ENCODE measurements at places on chromosomes 4 and X. TPM values are rescaled to one million over a fixed set of nuclear protein-coding genes. Genes with fewer than 3 reads are reported as not detected.

GRCh38 chr4:153873741-153874140 is 84.9 kb upstream of the SFRP2 start:
- H3K27me3 ChIP-seq: no peaks in the 10 kb centered on the region
- DNase-seq: no peak
- H3K36me3 ChIP-seq: no peaks in the 10 kb centered on the region

The APELA gene
- total RNA-seq: not detected

The ARMCX4 gene
- total RNA-seq: 18.4 TPM

GRCh38 chr4:48602222-48602621 is 112.2 kb downstream of the ZAR1 start:
- no peak overlapping the region for H3K27ac ChIP-seq
- H3K4me1 ChIP-seq: no peaks in the 10 kb centered on the region
- H3K27me3 ChIP-seq: no peaks in the 10 kb centered on the region
- H3K36me3 ChIP-seq: peaks cover 11% of the 10 kb centered on the region

GRCh38 chrX:8684201-8684965 is 47.6 kb downstream of the ANOS1 start:
- no peak for DNase-seq
- H3K4me1 ChIP-seq: no peaks in the 10 kb centered on the region
- no peak overlapping the region for H3K27ac ChIP-seq

DNA sequence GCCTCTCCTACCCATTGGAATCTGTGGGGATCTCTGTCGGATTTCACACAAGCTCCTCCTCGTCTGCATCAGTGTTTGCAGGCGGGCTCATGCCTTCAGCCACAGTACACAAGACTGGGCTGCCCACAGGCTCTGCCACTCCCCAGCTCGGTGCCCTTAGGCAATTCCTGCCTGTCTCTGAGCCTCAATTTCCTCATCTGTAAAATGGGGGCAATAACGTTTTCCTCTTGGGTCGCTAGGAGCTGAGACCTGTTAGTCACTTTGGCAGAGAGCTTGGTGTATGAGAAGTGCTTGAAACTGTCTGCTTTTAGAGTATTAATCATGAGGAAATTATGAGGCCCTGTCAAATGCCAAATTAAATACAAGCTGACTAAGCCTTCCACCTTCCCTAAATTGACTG is 27.6 kb upstream of the MSX1 start:
- H3K27ac ChIP-seq: no peak overlapping the region
- no peak overlapping the region for H3K4me3 ChIP-seq
- H3K36me3 ChIP-seq: no peaks in the 10 kb centered on the region

DNA sequence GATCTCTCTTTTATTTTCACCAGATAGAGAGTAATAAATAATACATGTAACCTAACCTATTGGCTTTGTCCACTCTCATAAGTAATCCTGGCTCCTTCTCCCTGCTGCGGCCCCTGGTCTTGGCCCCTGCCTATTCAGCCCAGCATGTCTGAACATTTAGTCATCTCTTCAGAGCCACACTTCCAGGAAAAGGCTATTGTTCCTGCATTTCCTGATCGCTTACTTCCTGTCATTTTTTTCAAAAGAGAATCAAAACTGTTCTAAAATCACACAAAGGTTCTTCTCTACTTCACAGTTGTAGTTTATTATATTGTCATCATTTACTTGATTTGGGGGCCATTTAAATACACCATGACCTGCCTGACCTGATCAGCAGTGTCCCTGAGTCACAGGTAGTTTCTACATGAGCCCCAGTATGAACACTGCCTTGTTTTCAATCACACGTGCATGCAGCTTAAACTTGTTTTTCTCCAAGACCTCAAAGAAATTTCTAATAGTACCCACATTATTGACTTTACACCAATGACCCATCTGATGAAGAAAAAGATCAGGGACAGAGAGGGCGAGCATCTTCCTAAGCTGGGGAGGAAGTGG is 47.4 kb upstream of the KDR start:
- H3K36me3 ChIP-seq: no peaks in the 10 kb centered on the region
- no peaks in the 10 kb centered on the region for H3K4me1 ChIP-seq
- no peaks in the 10 kb centered on the region for H3K27me3 ChIP-seq
- H3K4me3 ChIP-seq: no peak overlapping the region

DNA sequence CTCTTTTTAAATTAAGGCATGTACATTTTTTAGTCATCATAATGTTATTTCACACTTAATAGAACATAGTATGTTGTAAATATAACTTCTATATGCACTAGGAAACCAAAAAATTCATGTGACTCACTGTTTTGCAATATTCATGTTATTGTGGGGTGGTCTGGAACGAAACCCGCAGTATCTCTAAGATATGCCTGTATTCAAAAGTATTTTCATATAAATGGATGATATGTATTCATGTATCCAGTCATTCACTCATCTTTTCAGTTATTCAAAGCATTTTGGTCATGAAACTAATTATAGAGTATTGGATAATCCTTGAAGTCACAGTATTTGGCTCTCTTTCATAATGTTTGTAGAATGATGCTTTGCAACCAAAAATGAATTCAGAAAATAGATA is 168.1 kb downstream of the HS6ST2 start:
- DNase-seq: no peak
- peaks cover 8% of the 10 kb centered on the region for H3K27me3 ChIP-seq
- no peaks in the 10 kb centered on the region for H3K36me3 ChIP-seq
- no peak overlapping the region for H3K27ac ChIP-seq
- no peak overlapping the region for H3K4me3 ChIP-seq

DNA sequence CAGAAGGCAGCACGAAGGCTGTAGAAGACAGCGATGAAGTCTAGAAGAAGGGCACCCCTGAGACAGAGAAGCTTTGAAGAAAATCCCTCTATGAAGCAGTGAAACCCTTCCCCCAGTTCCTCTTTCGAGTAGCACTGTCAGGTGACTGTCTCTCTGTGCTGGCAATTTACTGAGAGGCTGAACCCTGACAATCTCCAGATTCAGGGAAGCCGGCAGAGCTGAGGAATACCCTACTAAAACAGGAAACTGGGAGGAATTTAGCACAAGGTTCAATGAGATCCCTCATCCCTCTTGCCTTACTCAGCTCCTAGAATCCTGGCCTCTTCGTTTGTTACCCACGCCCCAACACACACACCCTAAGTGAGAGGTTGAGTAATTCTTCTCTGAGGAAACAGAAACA is 239.7 kb upstream of the NOCT start:
- no peaks in the 10 kb centered on the region for H3K36me3 ChIP-seq
- no peak overlapping the region for H3K4me3 ChIP-seq
- H3K4me1 ChIP-seq: no peaks in the 10 kb centered on the region
- peak; percentile 8 for DNase-seq
- no peak overlapping the region for H3K27ac ChIP-seq

DNA sequence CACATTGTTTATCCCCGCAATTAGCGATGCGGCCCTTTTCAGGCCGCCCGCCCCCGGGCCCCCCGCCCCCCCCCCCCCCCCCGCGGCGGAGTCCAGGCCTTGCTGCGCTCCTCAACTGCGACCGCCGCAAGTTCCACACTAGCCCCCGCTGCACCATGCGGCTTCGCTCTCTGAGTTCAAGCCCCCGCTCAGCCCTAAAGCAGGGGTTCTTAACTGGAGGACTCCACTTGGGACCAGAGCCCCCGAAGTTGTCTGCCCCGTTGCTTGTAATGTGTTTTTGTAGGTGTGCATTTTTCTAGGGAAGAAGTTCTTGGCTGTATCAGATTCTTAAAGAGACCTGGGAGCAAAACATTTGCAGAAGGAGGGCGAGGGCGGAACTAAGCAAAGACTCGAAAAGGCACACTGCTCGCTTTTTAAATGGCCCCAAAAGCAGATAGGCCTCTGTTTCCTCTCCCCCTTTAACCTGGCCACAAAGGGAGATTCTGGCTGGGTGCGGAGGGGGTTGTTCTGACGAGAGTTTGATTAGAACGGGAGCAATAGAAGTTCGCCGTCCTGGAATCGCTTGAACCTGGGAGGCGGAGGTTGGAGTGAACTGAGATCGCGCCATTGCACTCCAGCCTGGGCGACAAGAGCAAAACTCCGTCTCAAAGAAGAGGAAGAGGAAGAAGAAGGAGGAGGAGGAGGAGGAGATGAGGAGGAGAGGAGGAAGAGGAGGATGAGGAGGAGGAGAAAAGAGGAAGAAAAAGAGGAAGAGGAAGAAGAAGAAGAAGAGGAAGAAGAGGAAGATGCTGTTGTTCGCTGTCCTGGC is 2.3 kb upstream of the MSX1 start:
- H3K4me1 ChIP-seq: peaks cover 38% of the 10 kb centered on the region
- no peak for DNase-seq
- no peak overlapping the region for H3K27ac ChIP-seq
- H3K27me3 ChIP-seq: peaks cover 3% of the 10 kb centered on the region
- no peak overlapping the region for H3K4me3 ChIP-seq

GRCh38 chr4:76590798-76591281 is 155.8 kb downstream of the SHROOM3 start:
- DNase-seq: no peak
- H3K4me3 ChIP-seq: no peak overlapping the region
- no peaks in the 10 kb centered on the region for H3K27me3 ChIP-seq
- H3K27ac ChIP-seq: no peak overlapping the region
- H3K4me1 ChIP-seq: no peaks in the 10 kb centered on the region

DNA sequence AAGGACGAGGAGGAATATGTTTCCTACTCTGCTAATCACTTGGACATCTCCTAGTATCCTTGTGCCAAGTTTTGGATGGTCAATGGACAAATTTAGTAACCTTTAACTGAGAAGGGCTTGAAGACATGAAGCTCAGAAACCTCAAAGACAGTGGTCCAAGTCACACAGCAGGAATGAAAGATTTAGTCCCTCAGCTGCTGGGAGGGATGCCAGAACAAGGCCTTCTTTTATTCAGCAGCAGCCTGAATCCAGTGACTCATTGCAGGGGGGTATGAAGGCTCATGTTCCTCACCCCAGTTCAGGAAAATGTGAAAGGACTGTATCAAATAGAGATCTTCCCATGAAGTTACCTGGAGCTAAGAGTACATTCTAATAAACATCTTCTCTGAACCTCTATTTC is 214.9 kb upstream of the UGT8 start:
- H3K4me1 ChIP-seq: no peaks in the 10 kb centered on the region
- no peak overlapping the region for H3K27ac ChIP-seq
- no peaks in the 10 kb centered on the region for H3K36me3 ChIP-seq
- no peak overlapping the region for H3K4me3 ChIP-seq
- no peaks in the 10 kb centered on the region for H3K27me3 ChIP-seq

Data from tibial nerve (tissue), 4 donors.